ENCODE measurements at places on chromosomes 16 and 17. TPM values are rescaled to one million over a fixed set of nuclear protein-coding genes. Genes with fewer than 3 reads are reported as not detected.

The PPL gene
- total RNA-seq, result 50.1 TPM

The PSMC3IP gene
- 10.3 TPM for total RNA-seq

The DNAI2 gene
- not detected for total RNA-seq

DNA sequence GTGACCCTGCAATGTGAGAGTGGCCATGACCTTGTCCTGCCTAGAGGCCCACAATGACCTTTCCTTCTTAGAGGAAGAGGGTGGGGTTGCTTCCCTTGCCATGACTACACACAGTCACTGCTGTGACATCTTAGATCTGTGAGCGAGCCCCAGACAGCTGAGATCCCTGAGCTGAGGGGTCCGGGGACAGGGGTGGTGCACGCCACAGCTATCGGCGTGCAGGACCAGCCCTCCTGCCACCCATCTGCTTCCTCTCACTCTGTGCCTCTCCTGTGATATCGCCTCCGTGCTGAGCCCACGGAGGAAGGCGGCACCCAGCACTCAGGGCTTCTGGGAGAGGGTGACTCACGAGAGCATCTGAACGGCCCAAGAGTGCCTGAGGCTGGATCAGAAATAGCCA is 35.2 kb downstream of the KIAA0513 start:
- DNase-seq, result no peak

GRCh38 chr16:60329108-60329507 is 1595.0 kb upstream of the GOT2 start:
- DNase-seq, result no peak

DNA sequence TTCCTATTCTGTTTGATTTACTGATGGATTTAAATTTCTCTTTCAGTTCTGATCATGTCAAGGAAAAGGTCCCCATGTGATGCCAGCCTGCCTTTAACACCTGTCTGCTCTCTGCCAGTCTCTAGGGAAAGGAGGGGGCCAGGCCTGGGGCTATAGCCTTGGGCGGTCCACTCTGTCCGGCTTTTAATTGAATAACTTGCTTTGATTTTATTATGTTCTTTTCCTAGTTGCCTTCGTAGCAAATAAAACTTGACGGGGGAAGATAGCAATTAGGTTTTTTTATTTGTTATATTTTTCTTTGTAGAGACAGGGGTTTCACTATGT is 47.6 kb downstream of the ABAT start:
- DNase-seq, result no peak

GRCh38 chr17:63476854-63477479 is at the start of gene ACE:
Gene ACE, plus strand, starts transcription at chr17:63477061. Its CDS starts 34 bp downstream, at chr17:63477095.
- DNase-seq, result no peak

- no peak for DNase-seq
Measured at GRCh38 chr16:19386525-19386924, 31.2 kb upstream of the TMC5 start.

- DNase-seq, result no peak
Measured at GRCh38 chr16:50185005-50185505, 31.9 kb downstream of the TENT4B start.

DNA sequence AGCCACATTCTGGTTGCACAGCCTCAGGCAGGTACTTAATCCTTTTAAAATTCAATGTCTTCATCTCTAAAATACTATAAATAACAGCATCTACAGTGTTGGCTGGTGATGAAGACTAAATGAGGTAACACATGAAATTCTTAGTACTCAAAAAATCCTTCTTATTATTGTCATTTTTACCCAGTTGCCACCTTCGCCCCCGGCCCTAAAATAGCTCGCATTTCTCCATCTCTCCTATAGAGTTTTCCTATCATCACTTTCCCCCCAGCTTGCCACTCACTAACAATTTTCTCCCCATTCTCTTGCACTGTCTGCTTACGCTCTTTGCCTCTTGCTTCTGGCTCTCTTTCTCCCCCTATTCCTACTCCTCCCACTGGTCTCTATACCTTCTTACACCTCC is 59.9 kb upstream of the MARCHF10 start:
- DNase-seq, result no peak

DNA sequence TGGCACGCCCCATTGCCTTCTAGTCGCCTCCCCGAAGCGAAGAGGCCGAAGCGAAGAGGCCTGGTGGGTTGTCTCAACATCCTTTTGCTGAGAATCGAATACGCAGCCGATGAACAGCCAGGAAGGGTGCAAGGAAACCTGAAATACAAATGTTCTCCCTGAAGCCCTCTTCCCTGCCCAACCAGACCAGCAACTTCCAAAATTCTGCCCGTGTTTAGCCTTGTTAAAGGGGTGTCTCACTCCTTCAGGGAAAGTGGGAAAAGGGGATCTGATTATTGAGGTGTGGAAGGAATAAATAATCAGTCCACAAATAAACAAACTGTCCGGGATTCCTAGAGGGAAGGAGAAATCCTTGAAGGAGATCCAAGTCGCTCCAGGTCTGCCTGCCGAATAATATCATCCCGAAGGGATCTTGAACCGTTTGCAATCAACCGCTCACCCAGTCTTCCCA is 1.4 kb upstream of the FOXC2 start:
- no peak for DNase-seq

DNA sequence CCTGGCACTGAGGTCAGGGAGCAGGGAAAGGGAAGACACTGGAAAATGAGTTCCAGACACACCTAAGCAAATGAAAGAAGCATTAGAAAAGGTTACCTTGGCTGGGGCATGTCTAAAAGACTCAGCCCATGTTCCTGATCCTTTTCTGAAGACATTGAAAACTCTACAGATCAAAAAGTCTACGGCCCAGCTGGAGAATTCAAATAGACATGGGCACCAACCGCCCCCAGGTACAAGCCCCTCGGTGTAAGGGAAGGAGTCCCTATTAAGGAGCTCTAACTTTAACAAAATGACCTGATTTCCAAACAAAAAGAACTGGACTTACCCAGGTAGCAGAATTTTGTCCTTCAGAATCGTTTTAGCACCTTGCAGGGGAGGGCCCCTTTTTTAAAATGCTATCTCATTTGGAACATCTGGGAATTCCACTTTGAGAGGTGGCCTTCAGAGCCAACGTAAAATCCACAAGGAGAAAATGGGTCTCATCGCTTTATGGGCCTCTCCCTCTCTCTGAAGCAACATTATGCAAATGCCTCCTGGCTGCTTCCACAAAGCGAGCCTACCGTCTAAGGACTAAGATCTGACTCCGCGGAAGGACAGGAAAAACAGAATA is 43.6 kb upstream of the RBFOX3 start:
- no peak for DNase-seq

DNA sequence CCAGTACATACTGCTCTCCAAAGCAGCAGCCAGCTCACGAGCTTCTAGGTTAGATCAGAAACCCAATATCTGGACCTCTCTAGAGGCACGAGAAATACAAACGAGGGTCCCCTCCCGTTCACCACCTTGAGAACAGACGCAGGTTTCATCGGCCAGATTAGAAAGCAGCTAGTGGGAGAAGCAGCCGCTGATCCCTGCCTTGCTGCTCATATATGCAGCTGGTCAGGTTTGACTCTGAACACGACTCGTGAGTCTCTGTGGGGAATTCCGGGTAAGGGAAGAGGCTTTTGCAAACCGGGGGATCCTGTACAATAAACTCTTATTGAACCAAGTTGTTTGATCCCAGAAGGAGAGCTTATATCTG is 1.6 kb downstream of the VAT1L start:
- DNase-seq, result no peak

DNA sequence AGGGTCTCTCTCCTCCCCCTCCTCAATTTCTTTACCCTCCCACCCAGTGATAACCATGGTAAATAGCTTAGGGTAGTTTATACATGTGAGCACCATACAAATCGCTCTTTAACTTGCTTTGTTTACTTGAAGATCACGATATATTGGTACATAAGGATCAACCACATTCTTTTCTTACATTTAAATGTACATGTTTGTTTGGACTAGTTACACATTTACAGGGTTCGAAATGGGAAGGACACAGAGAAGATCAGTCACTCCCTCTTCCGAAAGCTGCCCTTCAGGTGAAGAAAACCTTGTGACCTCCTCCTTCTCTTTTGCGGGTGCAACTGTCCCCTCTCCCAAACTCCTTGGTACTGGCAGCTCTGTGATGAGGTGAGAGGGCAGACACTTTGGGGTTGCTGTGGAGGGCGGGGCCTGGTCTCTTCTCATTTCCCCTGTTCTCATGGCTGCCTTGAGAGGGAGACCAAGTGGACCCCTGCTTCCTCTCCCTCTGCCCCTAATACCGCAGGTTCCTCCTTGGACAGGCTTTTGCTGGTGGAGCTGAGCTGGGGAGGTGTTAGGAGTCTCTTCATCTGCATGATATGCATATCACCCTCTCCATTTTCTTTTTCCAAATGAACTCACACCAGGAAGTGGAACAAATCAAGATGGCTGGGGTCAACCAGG is 4.7 kb upstream of the PIK3R6 start:
- DNase-seq, result no peak

- no peak for DNase-seq
Measured at GRCh38 chr17:2178798-2179501, 124.0 kb downstream of the HIC1 start.

Data from MCF 10A (cell line).